ENCODE measurements at places on chromosomes 4 and X.

DNA sequence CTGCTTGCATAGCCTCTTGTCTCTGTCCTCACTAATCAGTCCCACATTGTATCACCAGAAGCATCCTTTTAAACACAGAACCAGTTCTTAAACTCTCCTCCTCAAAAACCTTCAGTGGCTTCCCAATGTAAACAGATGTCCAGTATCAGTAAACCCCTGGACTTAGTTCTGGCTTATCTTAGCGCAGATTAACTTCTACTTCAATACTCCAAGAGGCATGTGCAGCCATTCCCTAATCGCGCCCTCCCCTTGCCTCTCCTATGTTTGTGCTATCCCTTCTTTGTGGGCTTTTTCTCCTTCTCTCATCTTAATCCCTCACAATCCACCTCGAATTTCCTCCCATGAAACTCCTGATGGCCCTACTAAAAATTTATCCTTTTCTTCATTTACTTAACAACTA is 193.8 kb downstream of the FBXO8 start:
- no peak for DNase-seq

DNA sequence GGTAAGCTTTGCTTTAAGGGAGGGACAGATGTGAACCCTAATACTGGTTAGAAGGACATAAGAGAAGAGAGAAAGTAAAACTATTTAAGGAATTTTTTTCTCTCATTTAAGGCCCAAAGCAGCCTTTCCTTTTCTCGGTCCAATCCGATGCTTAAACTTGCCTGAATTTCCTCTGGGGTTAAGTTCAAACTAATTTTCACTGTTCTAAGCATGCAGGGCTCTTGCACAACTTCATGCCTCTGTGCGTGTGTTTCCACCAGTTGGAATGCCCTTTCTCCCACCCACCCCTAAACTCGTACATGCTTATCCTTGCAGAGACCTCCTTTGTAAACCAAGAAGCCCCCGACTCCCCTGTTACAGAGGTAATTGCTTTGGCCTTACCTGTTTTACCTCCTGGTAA is 204.7 kb downstream of the CBR4 start:
- no peak for DNase-seq

DNA sequence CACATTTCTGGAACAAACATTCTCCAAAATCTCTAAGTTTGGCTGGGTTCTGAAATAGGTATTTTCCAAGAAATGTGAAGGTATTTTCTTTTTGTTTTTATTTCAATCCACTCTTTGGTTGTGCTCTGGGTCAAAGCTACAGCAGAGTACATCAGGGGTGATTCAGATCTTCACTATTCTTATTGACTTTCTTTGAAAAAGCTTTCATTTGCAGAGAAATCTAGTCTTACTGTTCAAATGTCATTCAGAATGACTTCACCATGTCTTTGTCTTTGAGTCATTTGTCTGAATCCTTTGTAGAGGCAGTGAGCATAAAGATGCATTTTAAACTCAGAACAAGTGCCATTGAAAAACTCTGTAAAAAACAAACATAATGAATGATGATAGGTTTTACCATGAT is 547.2 kb upstream of the ADGRL3 start:
- DNase-seq = no peak

- no peak for DNase-seq
Observed at GRCh38 chrX:41514179-41514578, 67.0 kb downstream of the NYX start.

GRCh38 chr4:94545296-94545695 is 93.6 kb downstream of the PDLIM5 start:
- no peak for DNase-seq

GRCh38 chr4:17316566-17316965 is 195.3 kb downstream of the QDPR start:
- no peak for DNase-seq

- no peak for DNase-seq
Observed at GRCh38 chr4:85126991-85127591, 160.6 kb upstream of the WDFY3 start.

DNA sequence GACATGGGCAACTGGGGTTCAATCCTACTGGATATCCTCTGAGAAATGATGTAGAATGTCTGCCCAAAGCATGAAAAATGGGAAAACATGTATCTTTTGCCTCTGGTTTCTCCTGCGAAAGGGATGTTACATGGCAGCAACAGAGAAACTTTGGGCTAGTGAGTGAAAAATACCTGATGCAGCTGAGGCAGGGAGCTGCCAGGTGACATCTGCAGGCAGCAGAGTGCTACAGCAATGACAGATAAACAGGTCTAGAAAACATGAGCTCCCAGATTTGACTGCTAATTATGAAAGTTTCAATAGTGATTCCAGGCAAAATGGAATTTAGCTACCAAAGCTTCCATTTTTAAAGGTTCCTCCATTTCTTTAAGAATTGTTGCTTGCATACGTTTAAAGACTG is 4.8 kb upstream of the CXCL1 start:
- no peak for DNase-seq

- DNase-seq = no peak
Observed at GRCh38 chr4:147825451-147826287, 93.8 kb downstream of the ARHGAP10 start.

GRCh38 chr4:57023104-57023503 is 44.4 kb downstream of the POLR2B start:
- DNase-seq = no peak

DNA sequence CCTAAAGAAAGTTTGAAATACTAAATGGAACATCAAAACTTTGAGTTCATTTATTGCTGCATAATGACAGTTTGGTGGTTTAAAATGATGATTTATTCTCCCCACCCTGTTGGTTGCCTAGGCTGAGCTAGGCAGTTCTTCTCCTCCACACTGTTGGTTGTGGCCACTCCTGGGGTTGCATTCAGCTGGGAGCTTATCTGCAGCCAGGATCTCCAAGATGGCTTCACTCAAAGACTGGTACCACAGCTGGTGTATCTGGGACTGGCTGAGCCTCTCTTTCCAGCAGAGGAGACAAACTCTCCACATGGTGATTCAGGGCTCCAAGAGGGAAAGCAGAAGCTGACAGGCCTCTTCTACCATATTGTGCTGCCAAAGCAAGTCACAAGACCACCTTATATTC is 33.1 kb downstream of the MSL3 start:
- DNase-seq = no peak

DNA sequence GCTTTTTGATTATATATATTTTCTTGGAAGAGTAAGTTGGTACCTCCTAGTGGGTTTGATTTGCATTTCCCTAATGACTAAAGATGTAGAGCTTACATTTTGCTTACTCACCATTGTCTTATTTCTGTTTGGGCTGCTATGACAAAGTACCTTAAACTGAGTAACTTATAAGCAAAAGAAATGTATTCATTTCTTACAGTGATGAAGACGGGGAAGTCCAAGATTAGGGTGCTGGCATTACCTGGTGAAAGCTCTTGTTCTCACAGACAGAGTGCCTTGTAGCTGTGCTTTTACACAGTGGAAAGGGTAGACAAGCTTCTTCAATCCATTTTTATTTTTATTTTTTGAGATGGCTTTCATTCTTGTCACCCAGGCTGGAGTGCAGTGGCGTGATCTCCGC is 229.2 kb upstream of the AGA start:
- DNase-seq = no peak

GRCh38 chr4:4838051-4838935 is 21.2 kb upstream of the MSX1 start:
- no peak for DNase-seq

DNA sequence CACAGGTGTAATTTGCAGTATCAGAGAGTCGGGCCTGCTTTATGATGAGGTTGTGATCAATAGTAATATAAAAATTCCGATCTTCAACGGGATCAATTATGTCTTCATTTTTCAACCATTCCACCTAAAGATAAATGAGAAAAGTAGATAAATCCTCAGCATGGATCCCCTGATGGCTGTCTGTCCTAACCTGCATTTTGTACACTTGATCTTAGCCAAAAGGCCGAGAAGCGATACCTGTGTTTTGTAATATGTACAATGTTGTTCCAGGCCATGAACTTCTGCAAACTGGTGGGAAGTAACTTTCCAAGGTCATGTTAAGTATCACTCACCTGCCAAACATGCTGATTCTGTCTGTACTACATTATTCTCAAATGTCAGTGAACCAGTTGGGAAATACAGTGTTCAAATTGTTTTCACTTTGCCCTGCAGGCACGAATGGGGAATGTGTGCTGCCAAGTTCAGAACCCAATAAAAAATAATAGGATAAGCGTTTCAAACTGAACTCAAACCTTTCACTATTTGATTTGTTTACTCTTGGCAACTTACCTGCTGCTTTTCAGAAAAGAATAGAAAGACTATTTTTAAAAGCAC is 298.1 kb downstream of the UNC5C start:
- DNase-seq = no peak

GRCh38 chr4:117664706-117665444 is 369.4 kb upstream of the NDST3 start:
- DNase-seq = no peak

GRCh38 chr4:23068287-23068686 is 375.6 kb downstream of the GBA3 start:
- DNase-seq = no peak

GRCh38 chrX:28889591-28890090 is 302.4 kb downstream of the IL1RAPL1 start:
- no peak for DNase-seq

DNA sequence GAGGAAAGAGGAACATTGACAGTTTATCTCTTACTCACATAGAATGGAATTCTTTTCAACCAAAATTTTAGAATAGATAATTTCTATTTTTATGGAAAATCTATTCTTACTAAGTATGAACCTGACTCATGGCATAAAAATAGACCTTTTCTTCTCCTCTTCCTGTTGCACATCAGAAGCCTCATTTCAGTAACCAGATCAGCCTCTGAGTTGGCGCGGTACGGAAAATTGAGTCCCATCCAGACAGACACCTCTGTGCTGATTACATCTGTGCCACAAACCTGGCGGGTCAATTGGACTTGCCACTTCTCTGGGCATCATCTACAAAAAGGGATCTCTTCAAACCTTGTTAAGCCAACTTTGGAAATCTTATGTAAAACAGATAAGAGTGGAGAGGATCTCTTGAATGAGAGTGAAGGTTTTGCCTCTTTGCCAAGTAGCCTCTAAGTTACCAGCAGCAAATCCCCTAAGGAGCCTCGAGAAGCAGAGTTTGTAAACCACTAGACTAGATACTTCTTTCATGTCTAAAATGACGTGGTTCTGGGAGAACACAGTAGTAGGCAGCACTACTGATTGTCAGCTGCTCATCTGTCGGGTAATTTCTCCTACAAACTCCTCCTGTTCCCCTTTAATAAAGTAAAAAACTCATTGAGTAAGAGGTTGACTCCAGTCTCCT is 37.4 kb downstream of the TENM3 start:
- no peak for DNase-seq

GRCh38 chr4:87009095-87009648 is 74.4 kb downstream of the AFF1 start:
- no peak for DNase-seq

- DNase-seq = no peak
Observed at GRCh38 chrX:65871671-65872311, 168.1 kb downstream of the VSIG4 start.

DNA sequence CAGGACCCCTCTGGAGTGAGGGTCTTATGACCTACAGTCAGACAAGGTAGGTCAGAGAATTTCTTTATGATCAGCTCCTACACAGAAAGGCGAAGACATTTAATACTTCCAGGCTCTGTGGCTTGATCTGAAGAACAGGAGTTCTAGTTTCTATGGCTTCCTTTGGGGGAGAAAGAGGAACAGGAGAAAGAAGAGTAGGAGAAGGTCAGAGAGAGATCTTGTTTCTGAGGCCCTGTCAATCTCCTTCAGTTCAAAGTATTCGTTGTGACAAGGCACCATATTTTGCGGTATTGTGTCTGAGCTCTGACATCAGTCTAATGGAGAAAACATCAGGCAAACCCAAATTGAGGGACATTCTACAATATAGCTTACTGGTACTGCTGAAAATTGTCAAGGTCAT is 16.7 kb downstream of the TMSB4X start:
- DNase-seq = no peak

- no peak for DNase-seq
Observed at GRCh38 chrX:155262970-155263754, 1.1 kb downstream of the RAB39B start.

GRCh38 chr4:57103051-57103450 is 7.1 kb downstream of the IGFBP7 start:
- no peak for DNase-seq

DNA sequence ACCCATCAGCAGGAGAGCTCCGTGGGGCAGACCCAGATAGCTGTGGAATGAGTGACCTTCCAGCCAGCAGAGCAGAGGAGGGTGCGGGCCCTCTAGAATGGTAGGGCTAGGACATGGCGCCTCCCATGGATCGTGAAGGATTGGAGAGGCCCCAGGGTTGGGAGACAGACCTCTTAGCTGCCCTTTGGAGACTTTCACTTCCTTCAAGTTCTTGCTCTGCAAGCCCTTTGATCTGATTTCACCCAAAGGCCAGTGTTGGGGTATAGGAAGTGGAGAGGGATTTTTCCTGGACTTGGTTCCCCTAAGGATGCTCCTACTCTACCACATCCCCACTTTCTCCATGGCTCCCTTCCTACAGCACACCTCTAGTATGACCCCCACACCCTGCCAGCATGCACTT is 3.0 kb downstream of the SASH3 start:
- no peak for DNase-seq

- DNase-seq = no peak
Observed at GRCh38 chr4:108166441-108167315, 2.1 kb downstream of the LEF1 start.

GRCh38 chr4:147942729-147943128 is 210.8 kb downstream of the ARHGAP10 start:
- no peak for DNase-seq

- DNase-seq = no peak
Observed at GRCh38 chr4:67460574-67460973, 84.7 kb downstream of the CENPC start.

- no peak for DNase-seq
Observed at GRCh38 chr4:89123451-89123851, 12.1 kb downstream of the TIGD2 start.

- DNase-seq = no peak
Observed at GRCh38 chr4:38917481-38918025, 49.9 kb downstream of the FAM114A1 start.

Data from vagina (tissue), 2 donors.